ENCODE measurements at places on chromosomes 16 and 17.

GRCh38 chr16:81866820-81867440 is 87.8 kb downstream of the PLCG2 start:
- DNase-seq, result no peak

DNA sequence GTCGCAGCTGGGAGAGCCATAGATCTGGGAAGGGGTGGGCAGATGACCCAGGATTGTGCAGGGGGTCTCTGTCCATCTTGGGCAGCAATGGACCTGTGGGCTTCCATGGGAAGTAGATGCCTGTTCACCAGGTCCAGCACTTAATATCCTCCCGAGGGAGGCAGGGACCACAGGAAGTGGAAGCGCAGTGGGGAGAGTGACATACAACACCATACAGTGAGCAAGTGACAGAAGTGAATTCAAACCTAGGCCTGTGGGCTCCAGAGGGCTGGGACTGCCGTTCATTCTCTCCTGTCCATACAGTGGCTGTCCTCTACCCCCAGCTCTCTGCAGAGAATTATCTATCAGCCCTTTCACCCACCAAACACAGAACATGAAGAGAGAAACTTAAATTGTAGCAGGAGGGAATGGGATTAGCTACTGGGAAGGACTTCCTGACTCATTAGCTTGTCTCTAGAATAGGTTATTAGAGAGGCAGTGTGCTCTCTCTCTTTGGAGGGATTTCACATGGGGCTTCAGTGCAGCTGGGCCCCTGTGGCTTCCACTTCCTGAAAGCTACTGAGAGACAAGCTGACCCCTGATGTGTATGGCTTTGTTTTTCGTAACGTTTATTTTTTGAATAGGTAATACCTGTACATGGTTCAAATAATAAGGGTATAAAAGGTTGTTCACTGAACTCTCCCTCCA is 13.1 kb upstream of the SEZ6 start:
- no peak for DNase-seq

DNA sequence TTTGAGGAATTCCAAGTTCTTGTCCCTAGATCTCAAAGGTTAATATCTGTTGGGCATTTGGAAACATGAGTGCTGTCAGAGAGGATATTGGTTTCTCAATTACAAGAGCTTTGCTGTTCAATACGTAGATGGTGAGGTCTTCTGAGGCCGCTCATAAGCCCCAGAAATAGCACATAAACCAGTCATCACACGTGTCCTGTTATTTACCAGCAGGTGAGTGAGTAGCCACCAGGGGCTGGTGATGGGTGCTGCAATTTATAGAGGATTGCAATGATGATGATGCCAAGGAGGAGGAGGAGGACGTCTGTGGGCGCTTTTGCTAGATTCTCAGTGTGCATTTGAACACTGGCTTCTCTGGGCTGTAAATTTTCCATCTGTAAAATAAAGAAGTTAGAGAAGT is 89.0 kb downstream of the SALL1 start:
- no peak for DNase-seq

- DNase-seq, result no peak
Observed at GRCh38 chr17:42136654-42137051, 14.0 kb downstream of the HSPB9 start.

DNA sequence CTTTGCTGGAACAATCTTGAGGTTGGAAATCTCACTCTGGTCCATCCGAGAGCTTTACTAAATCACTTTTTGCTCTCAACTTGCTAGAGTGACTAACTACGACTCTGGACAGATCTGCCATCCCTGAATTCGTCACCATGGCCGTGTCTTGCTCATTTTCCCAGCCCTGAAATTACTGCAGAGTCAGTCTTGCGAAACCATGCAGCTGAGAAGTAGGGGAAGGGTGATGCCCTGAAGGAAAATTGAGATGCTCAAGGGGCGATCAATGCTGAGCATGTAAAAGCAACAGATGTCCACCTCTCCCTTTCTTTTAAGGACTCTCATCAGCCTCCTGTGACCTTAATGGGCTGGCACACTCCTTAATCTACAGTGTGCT is 18.8 kb downstream of the PCTP start:
- DNase-seq, result no peak

GRCh38 chr16:4273858-4274311 is 1.1 kb upstream of the TFAP4 start:
- DNase-seq, result no peak

DNA sequence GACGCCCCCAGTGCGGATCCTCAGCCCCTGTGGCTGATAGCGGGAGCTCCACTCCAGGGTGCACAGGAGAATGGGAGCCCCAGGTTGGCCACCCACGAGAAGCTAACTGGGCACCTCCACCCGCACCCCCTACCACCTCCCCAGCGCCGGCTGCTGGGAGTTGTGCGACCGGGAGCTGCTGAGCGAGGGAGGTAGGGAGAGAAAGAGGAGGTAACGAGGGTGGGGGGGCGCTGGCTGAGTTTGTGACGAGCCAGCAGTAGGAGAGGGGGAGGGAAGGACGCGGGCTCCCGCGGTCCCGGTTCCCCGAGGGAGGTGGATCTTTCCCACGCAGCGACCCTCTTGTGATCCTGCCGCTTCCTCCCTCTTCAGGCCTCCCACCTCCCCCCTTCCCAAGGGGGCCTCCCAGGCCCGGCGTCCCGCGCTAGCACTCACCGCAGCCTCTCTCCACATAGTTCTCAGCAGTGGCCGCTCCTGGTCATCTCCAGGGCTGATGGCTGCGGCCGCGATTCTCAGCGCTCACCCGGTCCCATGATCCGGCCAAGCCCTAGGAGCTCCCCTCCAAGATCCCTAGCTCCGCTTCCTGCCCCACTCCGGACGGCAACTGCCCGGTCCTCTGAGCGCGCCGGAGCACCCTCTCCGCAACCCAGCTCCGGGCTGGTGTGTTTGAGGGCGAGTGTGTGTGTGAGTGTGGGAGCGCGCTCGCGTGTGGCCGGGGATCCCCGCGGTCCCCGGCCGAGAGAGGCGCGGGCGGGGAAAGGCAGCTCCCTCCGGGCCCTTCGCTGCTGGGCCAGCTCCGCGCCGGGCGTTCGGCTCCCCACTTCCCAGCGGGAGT is at the start of gene GRIN2A:
Gene GRIN2A, minus strand, starts transcription at position 207 of the 832 bp plus-strand sequence. CDS start 2,017 bp downstream, outside the sequence.
- peak; percentile 20 for DNase-seq

DNA sequence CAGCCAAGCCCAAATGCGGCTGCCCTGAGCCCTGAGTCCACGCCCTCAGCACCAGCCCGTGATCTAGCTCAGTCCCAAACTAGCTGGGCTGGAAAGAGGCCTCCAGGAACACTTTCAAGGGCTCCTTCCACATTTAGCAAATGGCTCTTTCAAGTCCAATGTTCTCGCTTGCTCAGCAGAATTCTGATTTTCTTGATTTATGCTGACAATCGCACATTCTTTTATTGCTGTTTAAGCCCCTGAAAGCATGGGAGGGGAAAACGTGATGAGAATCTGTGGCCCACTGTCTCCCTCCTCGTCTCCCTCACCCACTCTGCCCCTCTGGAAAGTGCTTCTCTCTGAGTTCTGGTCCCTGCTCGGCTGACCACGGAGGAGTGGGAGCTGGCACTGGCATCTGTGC is 293.8 kb downstream of the FOXL1 start:
- DNase-seq, result no peak

DNA sequence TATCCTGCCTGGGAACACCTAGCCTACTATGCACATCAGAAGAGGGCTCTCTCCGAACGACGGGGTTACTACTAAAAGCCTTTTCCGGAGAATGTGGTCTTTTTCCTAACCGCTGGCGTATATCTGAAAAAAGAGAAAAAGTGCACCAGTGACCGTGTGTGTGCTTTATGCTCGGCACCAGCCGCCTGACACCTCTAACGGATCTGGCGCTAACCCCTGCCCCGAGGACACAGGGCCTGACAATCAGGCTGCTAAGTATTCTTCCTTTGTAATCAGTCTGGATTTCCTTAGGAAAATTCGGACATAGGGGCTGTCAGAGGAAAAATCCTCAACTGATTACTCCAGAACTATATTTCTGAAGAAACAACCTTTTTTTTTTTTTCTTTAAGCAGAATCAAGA is 13.4 kb upstream of the ITGAE start:
- no peak for DNase-seq

DNA sequence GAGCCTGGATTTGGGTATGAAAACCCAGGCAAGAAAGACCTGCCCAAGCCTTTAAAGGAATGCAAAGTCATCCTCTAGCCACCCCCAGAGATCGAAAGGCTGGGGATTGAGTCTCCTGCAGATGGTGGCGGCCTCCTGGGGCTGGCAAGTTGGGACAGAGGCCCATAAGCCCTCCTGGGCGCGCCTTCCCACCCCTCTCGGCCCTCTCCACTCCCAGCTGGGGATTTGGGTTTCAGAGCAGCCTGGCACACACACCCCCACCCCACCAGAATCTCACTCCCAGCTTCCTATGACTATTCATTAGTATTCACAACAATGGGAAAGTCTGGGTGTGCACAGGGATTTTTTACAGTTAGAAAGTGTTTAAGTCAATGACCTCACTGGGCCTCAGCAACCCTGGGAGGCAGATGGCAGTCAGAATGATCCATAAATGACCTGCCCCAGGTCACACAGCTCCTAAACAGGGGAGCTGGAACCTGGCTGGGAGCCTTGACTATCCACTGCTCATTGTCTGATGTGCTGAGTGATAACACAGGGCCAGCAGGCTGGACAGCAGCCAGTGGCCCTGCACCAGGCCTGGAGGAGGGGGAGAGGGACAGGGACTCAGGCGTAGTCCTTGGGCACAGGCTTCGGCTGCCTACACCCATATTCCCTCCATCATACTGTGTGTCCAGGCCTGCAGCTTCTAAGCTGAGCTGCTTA is 12.1 kb downstream of the NHERF1 start:
- DNase-seq, result no peak

- DNase-seq, result no peak
Observed at GRCh38 chr17:17239832-17240231, 2.9 kb upstream of the FLCN start.

DNA sequence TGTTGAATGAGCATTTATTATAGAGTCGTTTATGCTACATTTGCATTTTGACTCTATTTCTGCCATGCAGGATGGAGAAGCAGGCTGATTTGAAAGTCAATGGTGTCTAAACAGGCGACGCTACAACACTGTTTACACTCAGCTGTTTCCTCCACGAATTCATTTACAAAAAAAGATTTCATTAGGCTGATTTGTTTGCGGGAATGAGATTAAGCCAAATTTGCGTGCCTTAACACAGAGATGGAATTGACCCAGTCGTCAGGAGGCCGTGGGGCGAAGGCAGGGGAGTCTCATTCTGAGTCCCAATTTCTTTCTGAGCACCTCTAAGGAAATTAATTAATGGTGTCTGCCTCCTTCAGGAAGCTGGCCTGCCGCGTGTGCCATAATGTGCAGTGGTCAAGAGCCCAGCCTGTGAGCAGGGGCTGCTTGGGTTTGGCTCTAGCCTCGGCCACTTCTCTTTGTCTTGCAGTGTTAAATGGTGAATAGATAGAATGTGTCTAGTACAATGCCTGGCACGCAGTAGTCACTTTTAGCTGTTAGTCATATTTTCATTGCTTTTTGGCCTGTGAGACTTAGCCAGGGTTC is 88.6 kb upstream of the NKD1 start:
- DNase-seq, result no peak

- no peak for DNase-seq
Observed at GRCh38 chr17:15884731-15885130, 60.2 kb upstream of the ADORA2B start.

Measured in cerebellar nuclear complex (tissue), 1 donor.